ENCODE measurements at places on chromosomes 6 and 20.

DNA sequence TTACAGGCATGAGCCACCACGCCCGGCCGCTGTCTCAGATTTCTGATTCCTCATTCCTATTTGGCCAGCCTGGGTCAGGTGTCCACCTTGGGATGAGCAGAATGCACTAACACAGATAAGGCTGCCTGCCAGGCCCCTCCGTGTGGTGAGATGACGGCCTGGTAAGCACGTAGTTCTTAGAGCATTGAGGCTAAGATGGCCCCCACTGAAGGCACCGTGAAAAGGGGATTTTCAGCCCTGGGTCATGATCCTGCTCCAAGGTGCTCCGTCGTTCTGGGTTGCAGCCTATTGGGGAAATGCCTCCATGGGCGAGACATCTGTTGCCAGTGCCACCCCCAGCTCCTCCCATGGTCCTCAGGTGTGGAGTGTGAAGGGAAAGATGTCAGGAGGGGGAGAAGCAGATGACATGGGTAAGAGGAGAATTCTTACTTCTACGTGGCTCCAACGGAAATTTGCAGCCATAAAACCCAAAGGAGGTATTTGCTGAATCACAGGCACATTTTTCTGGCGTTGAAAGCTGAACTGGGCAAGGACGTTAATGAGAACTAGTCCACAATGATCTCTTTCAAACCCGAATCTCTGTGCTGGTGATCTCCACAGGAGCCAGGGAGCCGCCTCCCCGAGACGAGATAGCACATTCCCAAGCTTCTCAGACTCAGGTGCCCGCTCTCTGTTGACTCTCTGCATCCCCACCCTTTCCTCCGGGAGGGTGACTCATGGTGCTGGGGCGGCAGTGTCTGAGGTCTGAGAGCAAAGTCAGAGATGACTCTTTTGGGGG lies 34.0 kb upstream of the BMP6 start:
- DNase-seq: no peak

GRCh38 chr20:5678777-5679176 lies 71.4 kb upstream of the SHLD1 start:
- no peak for DNase-seq

- no peak for DNase-seq
Observed at GRCh38 chr6:88089708-88090107, 42.1 kb downstream of the SPACA1 start.

GRCh38 chr6:19836799-19837510 lies at the start of gene ID4:
TSS of gene ID4 (plus strand) at chr6:19837370. CDS start at chr6:19837755, 385 bp downstream.
- DNase-seq: peak; percentile 77

DNA sequence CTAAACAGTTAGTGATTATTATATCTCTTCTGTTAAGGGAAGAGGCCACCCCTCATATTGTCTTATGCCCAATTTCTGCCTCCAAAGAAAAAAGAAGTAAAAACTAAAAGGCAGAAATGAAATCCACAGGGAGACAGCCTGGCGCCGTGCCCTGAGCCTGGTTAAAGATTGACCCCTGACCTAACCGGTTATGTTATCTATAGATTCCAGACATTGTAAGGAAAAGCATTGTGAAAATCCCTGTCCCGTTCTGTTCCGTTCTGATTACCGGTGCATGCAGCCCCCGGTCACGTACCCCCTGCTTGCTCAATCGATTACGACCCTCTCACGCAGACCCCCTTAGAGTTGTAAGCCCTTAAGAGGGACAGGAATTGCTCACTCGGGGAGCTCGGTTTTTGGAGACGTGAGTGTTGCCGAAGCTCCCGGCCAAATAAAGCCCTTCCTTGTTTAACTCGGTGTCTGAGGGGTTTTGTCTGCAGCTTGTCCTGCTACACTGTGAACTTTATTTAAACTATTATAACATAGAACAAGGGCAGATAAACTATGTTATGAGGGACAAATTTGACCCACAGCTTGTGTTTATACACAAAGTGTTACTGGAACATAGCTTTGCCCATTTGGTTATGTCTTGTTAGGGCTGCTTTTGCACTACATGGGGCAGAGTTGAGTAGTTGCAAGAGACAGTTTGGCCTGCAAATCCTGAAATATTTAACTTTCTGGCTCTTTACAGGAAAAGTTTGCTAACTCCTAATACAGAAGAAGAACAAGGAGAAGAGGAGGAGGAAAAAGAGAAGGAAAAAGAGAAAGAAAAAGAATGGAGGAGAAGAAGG lies 49.6 kb downstream of the CD24 start:
- DNase-seq: no peak

DNA sequence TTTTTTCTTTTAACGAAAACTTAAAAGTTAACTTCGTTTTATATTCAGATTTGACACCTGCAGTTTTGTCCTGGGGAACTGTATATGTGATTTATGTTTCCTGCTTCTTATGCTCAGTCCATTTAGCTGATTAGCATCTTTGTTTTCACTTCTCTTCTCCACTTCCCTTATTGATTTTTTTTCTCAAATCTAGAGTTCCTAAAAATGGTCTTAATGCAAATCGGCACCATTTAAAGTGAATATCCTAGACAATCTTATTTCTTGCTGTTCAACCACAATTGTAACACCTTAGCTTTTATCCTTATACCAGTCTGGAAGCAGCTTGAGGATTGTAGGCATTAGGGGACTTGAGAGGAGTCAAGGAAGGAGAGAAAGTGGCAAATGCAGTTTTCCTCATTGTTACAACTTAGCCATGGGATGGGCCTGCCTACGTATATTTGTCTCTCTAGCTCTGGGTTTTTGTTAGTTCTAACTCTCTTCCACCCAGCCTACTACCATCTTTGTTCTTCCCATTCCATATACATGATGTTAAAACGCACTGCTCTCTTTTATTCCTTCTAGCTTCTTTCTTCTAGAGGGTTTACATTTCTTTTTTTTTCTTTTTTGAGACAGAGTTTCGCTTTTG lies 8.5 kb downstream of the QRSL1 start:
- DNase-seq: no peak

DNA sequence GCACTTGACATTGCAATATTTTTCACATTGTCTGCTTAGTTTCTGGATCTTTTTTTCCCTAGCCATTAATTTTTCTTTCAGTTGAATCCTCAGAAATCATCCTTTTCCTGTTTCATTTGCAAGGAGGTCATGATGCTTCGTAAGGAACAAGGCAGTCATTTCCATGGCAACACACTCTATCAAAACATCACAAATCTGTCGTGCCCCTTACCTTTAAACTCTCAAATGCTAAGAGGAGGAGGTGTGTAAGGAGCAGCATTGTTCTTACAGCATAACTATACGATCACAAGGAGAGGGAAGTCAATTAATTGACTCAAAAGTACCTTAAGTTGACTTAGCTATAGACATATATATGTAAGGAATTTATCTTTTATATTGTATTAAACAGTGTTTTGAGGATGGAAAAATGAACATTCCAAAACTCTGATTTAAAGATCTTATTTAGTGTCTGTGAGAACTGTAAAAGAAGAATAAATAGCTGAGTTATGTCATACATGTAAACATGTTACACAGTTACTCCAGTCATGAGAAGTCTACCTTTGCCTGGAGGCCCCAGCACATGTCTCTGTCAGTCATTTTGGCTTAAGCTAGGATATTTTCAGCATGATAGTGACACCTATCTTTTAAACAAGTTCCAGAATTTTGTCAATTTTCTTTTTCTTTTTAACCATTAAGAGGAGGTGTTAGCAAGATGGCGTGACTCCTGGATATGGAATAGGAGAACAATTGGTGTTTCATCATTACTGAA lies 41.6 kb downstream of the CDKAL1 start:
- DNase-seq: no peak

DNA sequence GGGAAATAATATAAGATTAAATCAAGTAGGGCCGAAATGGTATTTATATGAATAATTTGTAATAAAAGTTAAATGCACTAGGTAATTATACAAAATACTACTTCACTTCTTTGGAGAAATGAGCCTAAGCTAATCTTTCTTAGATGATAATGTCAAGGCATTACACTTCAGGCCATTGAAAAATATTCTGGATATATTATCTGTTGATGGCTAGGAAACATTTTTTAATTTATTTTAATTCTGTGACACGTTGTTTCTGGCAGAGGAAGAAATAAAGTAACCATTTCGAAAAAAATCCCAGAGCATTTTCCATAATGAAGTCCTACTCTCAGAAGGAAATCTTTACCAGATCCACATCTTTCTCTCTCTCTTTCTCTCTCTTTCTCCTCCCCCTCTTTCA lies 133.9 kb downstream of the MMUT start:
- DNase-seq: no peak

- DNase-seq: no peak
Observed at GRCh38 chr6:80105972-80106417, 476 bp upstream of the BCKDHB start.

DNA sequence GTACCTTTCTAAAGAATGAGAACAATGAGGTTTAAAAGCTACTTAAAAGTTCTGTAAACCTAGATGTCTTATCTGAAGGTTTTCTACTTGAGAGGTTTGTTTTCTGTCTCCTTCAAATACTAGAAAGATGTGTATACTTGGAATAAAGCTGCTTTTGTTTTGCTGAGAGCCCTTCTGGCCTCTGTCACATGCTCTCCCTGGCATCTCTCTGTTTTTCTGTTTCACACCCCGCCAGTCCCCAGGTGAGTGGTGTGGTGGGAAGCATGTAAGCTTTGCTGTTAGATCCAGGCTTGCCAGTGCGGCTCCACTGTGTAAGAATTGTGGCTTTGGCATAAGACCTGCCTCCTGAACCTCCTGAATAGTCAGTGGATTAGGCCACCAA lies 56.8 kb downstream of the SNX9 start:
- DNase-seq: no peak

- no peak for DNase-seq
Observed at GRCh38 chr6:34195726-34196115, 41.0 kb upstream of the HMGA1 start.

DNA sequence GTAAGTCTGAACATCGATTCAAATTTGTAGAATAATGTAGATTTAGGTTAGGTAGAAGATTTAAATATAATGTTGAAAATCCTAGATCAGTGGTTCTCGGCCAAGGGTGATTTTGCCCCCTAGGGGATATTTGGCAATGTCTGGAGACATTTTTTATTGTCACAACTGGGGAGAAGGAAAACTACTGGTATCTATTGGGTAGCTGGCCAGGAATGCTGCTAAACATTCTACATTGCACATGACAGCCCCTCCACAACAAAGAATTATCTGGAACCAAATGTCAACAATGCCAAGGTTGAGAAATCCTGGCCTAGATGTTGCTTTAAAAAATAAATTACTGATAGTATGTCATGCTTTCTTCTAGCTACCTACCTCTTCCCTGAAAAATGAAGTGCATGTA lies 76.1 kb downstream of the HIVEP2 start:
- DNase-seq: no peak

DNA sequence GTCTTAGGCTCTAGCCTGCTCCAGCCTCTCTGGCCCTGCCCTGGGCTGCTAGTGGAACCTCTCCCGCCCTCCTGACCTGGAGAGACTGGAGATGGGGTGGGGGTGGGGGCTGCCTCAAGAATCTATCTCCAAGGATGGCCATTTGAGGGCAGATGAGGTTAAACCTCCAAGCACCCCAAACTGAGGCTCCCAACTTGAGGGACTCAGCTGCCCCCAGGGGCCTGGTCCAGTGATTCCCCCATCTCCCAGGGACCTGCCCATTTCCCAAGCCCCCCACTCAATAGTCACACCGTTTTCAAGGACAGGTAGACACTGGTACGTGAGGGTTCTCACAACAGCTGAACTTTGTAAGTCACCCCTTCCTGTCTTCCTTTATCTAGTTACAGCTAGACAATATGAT lies 7.1 kb upstream of the BPIFB1 start:
- DNase-seq: no peak

DNA sequence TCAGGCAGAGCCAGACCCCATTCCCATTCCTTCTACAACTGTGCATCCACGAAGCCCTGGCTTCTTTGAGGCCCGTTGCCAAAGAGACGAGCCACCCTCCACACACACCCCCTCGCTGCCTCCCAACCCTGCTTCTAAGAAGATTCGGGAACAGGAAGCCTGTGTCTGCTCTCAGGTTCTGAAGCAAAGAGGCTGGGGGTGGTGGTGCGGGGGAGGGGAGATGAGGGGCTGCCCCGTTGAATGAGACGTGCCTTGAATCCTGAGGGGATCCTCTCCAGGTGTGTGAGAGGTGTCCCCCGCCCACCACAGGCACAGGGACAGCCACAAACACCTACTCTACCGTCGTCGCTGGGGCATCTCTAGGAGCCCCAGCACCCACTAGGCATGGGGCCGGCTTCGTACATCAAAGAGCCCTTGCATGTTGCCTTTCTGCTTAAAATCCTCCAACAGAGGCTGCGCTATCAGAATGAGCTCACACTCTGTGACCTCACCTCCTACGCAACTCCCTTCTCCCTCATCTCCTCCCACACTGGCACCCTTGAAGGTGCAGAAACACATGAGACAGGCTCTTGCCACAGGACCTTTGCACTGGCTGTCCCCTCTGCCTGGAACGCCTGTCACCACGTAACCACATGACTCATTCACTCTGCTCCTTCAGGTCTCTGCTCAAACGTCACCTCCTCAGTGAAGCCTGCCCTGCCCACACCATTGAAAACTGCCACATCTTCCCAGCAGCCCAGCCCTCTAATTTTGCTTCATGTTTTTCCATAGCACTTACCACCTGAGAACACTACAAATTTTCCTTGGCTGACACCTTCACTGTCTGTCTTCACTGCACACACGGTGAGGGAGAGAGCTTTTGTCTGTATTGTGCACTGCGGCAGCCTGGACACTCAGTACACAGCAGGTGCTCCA lies 58.5 kb downstream of the PREX1 start:
- no peak for DNase-seq

- no peak for DNase-seq
Observed at GRCh38 chr6:45611491-45611890, 233.8 kb upstream of the SUPT3H start.

DNA sequence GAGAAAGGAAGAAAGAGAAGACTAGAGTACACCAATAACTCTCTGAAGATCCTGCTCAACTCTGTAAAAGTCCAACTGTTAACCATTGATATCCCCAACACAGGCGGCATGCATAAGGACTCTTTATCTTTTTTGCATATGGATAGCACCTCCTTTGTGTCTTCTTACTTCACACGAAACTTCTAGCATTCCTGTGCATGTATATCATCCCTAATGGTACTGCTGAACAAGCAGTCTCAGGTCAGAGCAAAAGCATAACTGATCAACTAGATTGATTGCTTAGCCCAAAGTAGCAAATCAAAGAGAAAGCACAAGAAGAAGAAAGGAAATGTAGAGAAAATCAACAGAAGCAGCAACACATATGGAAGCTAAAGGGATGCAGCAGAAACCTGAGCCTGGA lies 234.4 kb downstream of the SYNE1 start:
- DNase-seq: no peak

DNA sequence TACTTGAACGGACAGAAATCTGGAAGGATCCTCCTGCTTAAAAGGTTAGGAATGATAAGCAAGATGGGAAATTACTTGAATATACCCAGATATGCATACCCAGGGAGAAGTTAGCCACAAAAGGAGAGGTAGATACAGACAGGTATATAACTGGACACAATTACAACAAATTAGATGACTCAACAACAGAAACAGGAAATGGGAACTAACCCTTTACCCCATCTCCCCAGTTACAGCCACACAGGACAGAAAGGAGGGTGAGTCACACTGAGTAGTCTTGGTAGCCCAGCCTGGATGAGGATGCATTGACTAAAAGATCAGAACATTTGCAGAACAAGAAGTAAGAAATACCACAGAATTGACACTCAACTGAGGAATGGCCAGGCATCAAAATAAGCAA lies 61.2 kb downstream of the C6orf52 start:
- no peak for DNase-seq

Data from right lobe of liver (tissue), 6 donors.